ENCODE measurements at places on chromosomes 6 and 20.

GRCh38 chr20:51354191-51354768 is 188.2 kb downstream of the NFATC2 start:
- DNase-seq: no peak

DNA sequence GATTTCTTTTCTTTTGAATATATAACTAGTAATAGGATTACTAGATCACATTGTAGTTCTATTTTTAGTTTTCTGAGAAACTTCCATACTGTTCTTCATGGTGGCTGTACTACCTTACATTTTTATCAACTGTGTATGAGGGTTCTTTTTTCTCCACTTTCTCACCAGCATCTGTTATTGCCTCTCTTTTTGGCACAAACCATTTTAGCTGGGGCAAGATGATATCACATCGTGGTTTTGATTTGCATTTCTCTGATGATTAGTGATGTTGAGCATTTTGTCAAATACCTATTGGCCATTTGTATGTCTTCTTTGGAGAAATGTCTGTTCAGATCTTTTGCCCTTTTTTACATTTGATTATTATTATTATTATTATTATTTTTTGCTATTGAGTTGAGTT is 86.1 kb upstream of the TCF21 start:
- no peak for DNase-seq

GRCh38 chr20:63120808-63121090 is 95.2 kb downstream of the YTHDF1 start:
- DNase-seq: no peak

GRCh38 chr6:46325561-46326530 is 155.1 kb upstream of the ENPP5 start:
- DNase-seq: peak; percentile 79

GRCh38 chr6:10719296-10719963 is 3.4 kb upstream of the TMEM14C start:
- no peak for DNase-seq
